HT-29 (cell line): ENCODE measurements at places on chromosomes 11 and 22. TPM values are rescaled to one million over a fixed set of nuclear protein-coding genes. Genes with fewer than 3 reads are reported as not detected.

DNA sequence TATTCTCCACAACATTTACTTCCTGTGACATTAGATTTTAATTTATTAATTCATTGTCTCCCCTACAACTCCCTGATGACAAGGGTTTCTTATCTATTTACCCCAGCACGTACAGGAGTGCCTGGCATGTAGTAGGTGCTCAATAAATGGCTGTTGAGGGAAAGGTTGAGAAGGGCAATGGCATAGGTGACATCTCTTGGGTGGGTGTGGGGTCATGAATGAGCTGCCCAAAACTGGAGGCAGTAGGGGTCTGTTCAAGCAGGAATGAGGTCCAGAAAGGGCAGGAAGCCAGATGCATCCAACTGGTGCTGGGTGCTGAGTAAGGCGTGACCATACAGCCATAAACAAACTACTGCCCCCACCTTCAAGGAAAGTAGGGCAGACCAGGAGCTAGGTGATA, 2.8 kb downstream of the VWCE start:
- DNase-seq: no peak

GRCh38 chr11:18669219-18669596, 29.4 kb upstream of the TMEM86A start:
- peak; percentile 69 for DNase-seq

GRCh38 chr11:34564807-34565241, 51.2 kb upstream of the ELF5 start:
- peak; percentile 79 for DNase-seq

The C11orf21 gene
- total RNA-seq: 0.81 and 1.3 TPM in 2 replicates

The LIMK2 gene
- total RNA-seq: 24.4 and 28.4 TPM in 2 replicates

DNA sequence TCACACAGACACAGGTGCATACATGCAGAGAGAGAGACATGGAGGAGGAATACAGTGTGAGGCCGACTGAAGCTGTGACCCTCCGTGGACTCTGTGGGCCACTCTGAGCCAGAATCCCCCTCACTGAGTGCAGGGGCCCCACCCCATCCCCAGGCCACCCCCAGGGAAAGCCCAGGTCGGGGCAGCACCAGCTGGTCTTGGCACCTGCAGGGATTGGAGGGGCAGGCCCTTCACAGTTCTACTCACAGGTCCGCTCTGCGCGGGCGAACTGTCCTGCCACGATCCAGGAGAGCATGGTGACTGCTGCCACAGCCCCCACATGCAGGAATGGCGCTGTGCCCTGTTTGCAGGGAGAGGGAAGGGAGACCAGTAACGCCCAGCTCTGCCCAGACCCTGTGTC, 16.3 kb upstream of the KLHL35 start:
- DNase-seq: no peak

DNA sequence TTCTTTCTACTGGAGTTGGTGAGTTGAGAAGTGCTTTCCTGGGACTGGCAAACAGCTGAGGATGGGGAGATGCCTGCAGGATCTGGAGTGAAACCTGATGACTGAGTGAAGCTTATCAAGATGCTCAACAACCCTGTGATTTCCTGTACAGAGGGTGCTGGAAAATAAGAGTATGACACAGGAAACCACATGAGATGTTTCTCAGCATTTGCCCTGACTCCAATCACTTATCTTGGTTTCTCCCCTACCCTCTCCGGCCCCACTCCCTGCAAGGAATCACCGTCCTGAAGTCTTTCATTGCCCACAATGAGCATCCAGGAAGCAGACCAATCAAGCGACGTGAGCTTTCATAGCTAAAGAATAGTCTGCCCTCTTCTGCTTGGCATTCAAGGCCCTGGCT, at the start of gene MRGPRX2:
Gene MRGPRX2, minus strand, starts transcription at position 89 of the 400 bp plus-strand sequence. CDS start 4,315 bp downstream, outside the sequence.
- no peak for DNase-seq

DNA sequence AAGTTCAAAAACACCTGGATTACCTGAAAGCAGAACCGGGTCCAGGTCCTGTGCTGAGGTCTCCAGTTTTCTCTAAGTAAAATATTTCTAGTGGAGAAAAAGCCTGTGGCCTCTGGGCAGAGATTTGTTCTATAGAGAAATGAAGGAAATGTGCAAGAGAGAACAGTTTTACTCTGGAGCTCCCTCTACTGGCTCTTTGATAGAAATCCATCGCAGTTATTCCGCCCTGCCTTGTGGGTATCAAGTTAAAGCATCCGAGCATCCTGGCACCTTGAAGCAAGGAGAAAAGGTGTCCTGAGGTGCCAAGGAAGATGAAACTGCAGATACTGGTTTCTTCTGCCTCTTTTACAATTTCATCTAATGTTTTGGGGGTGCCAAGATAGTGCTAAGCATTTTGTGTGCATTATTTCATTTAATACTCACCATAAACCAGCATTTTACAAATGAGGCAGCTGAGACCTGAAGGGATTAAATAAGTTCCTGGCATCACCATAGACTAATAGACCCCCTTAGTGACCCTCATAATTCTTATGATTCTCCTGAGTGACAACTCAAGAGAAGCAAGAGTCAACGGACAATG, 113.1 kb upstream of the HSD17B12 start:
- peak; percentile 84 for DNase-seq

DNA sequence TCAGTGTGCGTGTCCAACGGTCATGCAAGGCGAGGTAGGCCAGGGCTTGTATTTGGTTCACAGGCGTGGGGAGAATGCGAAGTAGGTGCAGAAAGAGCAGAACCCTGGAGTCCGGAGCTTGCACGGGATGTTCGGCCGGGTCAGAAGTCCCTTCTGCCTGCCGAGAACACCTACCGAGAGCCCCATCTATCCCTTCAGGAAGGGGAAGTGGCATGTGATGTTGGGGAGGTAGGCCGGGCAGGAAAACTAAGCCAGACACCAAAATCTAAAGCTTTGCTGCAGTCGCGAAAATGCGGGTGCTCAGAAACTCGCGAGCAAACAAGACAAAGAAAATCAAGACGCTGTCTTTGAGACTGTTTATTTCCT, 435 bp upstream of the TAF6L start:
- no peak for DNase-seq

- no peak for DNase-seq
Measured at GRCh38 chr11:7977232-7977917, 9.8 kb upstream of the EIF3F start.

The OR5A1 gene
- total RNA-seq: not detected in 2 replicates

DNA sequence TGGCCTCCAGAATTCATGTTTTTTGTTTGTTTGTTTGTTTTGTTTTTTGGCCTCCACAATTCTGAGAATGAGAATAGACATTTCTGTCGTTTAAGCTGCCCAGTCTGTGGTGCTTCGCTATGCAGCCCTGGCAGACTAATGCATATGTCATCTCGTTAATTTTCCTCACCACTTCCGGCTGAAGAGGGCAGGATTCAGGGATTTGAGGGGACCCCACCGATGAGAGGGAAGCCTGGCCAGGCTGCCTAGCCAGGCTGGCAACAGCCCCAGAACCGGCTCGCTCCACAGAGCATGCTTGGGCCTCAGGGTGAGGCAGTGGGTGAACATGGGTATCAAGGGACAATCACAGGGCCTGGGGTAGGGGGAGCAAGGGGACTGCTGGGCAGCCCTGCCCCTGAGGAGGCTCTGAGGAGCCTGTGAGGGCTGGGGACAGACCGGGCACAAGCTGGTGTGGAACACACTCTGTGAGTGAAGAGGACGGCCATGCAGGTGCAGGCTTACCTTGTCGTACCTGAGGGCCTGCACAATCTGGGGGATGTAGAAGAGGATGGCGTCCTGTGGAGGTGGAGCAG, 47.8 kb upstream of the SERPIND1 start:
- DNase-seq: no peak

GRCh38 chr22:27063406-27063805, 406.0 kb downstream of the MIAT start:
- no peak for DNase-seq

GRCh38 chr11:66936311-66936711, 21.9 kb downstream of the PC start:
- no peak for DNase-seq

- DNase-seq: no peak
Measured at GRCh38 chr11:98940913-98941312, 79.8 kb upstream of the CNTN5 start.

DNA sequence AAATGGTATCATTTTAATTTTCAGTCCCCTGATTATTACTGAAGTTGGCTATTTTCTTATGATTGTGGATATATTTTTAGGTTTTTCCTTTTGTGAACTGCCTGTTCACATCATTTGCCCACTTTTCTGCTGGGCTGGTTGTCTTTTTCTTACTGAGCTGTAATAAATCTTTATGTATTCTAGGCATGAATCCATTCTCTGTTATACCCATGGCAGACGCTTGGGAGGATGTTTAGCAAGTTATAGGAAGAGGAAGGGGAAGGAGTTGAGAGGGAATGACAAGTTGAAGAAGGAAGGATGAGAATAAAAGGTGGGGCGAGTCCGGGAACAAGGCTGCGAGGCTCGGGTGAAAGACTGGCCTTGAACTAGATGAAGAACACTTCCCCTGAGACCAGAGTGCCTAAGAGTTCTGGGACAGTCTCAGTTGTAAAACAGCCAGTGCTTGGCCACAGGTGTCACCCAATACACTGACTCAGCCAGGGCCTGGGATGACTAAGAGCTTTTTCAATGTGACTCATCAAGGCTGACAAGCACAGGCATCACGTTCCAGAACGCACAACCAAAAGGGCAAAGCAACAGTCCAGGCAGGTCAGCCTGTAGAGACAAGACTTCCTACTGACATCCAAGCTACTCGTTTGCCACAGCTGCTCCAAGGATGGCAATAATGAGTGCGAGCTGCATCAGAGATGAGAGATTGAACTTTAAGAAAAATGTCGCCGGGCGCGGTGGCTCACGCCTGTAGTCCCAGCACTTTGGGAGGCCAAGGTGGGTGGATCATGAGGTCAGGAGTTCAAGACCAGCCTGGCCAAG, 35.2 kb downstream of the LRFN4 start:
- DNase-seq: peak; percentile 89

GRCh38 chr11:13115380-13115675, 106.2 kb downstream of the RASSF10 start:
- no peak for DNase-seq

DNA sequence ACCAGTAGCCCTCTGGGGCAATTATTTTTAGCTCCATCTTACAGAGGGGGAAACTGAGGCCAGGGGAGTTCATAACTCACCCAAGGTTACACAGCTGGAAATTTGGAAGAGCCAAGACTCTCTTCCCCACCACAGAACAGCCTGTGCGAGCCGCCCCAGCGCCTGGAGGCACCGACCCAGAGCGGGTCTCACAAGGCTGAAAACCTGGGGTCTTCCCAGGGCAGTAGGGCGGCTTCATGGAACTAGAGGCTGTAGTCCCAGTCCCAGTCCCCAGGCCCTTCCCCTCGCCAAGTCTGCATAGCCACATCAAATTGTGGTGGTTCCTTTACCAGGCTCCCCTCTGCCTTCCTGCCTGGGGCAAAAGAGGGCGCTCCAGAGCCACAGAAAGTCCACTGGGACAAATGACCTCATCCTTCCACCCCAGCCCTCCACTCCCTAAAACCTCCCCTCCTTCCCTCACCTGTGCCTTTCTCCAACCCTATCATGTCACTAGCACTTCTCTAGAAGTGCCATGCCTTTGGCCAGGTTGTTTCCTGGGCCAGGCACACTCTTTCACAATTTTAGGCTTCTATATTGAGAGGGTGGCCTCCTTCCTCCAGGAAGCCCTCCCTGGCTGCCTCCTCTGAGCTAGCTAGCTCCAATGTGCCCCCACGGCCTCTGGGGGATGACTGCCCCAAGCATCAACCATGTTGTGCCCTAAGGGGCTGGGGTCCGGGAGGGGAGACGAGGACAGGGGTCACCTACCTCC, 15.2 kb upstream of the CDC42EP1 start:
- DNase-seq: peak; percentile 70

- no peak for DNase-seq
Measured at GRCh38 chr11:94533696-94534630, 9.8 kb upstream of the FUT4 start.

DNA sequence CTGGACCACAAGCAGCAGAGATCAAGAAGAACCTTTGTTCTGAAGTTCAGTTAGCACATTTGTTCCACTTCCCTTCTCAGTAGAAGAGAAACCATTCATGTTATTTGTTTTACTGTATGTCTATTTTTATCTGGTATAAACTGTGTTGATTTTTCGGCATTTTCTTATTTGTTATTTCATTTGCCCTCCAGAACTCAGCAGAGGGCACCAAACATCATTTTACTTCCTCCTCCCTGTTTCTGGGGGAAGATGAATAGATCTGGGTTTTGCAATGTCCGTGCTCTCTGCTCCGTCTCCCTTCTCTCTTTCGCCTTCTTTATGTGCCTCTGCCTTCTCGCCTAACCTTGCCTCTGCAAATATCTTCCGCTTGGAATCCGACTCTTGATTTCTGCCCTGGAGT, 366.9 kb downstream of the NTM start:
- no peak for DNase-seq

DNA sequence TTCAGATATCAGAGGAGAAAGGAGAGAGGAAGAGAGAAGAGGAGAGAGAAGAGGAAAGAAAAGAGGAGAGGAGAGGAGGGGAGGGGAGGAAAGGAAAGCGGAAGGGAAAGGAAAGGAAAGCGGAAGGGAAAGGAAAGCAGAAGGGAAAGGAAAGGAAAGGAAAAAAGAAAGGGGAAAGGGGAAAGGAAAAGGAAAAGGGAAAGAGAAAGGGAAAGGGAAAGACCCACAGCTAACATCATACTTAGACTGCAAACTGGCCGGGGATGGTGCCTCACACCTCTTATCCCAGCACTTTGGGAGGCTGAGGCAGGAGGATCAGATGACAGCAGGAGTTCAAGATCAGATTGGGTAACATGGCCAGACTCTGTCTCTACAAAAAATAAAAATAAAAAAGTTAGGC, 11.4 kb downstream of the CHEK2 start:
- no peak for DNase-seq

The HTR3A gene
- not detected in 2 replicates for total RNA-seq

DNA sequence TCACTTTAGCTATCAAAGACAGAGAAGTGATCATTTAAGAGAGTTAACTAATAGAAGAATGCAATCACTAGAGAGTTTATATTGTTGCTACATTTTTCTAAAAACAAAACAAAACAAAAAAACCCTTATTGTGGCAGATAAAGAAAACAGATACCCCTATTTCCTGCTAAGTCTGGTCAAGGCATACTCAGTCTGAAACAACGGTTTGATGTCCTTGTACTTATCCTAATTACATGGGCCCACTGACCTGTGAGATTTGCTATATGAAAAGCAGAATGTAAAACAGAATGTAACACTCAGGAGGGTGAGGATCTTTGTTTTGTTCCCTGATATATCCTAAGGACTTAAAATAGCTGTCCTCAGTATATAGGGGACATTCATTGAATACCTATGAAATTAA, 24.6 kb downstream of the MAML2 start:
- DNase-seq: no peak

GRCh38 chr11:35005141-35005780, 88.8 kb downstream of the PDHX start:
- peak; percentile 94 for DNase-seq

- no peak for DNase-seq
Measured at GRCh38 chr11:43554148-43554473, 126.4 kb upstream of the HSD17B12 start.

- DNase-seq: no peak
Measured at GRCh38 chr11:119717839-119718534, 11.0 kb downstream of the NECTIN1 start.

GRCh38 chr11:5040876-5041275, 5.5 kb upstream of the OR52J3 start:
- no peak for DNase-seq

The RIC3 gene
- not detected in 2 replicates for total RNA-seq

- no peak for DNase-seq
Measured at GRCh38 chr22:17489101-17489500, 74.2 kb upstream of the SLC25A18 start.

The OVCH2 gene
- total RNA-seq: not detected in 2 replicates
